ENCODE measurements at places on chromosomes 7 and 10. TPM values are rescaled to one million over a fixed set of nuclear protein-coding genes. Genes with fewer than 3 reads are reported as not detected.

GRCh38 chr7:130210181-130210935 is 2.7 kb downstream of the SSMEM1 start:
- no peak for DNase-seq

GRCh38 chr10:98908868-98909267 is 326.8 kb downstream of the HPSE2 start:
- DNase-seq, result no peak

- DNase-seq, result no peak
Observed at GRCh38 chr10:776772-777171, 87.3 kb upstream of the DIP2C start.

- DNase-seq, result no peak
Observed at GRCh38 chr7:116653646-116654045, 18.4 kb upstream of the MET start.

DNA sequence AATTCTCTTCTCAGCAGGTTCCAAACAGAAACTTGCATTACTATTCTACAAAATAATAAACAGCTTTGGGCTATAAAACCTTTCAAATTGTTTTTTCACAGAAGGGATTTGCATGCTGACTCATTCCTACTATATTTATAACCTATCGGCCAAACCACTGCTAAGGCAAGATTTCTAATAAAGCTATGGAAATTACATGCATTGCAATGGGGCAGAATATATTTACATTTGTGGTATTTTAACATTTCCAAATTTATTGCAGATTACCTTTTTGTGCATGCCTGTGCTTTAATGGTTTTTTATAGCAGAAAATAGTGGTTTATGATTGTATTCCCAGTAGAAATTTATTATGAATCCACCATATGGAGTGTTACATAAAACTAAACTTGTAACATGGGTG is 69.0 kb upstream of the NPVF start:
- no peak for DNase-seq

DNA sequence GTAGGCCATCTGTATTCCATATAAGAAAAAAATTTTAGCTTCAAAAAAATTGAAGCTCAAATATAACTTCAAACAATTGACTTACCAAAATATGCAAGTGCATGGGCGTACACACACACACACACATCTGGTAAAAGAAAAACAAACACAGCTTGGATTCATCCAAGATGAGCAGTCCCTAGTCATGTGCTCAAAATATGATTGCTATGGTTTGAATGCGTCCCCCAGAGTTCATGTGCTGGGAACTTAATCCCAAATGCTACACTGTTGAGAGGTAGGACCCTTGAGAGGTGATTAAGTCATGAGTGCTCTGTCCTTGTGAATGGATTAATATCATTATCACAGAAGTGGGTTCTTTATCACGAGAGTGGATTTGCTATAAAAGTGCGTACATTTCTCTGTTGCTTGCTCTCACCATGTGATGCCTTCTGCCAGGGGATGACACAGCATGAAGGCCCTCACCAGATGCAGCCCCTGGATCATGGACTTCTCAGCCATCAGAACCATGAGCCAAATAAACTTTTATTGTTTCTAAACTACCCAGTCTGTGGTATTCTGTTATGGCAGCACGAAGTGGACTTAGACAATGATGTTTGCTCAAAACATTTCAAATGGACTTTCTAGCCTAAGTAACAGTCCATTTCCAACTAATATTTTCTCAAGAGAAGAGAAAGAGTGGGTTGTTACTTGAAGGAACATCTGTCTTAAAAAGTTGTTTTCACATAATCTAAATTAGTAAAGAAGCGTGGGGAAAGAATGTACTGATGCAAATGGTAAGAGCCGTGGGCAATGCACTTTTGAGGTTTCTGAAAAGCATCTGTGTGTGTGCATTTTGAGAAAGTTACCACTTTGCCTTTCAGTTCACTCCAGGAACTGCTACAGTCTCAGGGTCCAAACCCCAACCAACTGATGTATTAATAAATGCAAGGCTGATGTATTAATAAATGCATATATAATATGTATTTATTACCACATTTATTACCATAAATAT is 15.1 kb upstream of the SVIL start:
- no peak for DNase-seq

DNA sequence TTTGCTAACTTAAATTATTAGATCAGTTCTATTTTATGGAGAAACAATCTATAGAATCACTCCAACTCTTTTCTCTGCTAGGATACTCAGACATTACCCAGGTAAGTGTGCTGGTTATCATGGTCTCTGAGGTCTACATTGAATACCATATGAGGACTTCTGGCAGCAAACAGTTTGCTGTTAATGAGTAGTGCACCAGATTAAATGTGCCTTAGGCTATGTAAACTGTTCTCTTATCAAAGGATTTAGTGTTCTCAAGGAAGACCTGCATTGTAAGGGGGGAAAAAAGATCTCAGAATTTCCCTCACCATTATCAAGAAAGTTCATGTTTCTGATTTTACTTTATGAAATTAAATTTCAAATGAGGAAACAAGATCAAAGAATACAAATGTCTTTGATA is 107.5 kb downstream of the ITGB8 start:
- DNase-seq, result peak; percentile 11

GRCh38 chr7:105707967-105708762 is 126.9 kb upstream of the EFCAB10 start:
- no peak for DNase-seq

GRCh38 chr10:120431251-120431651 is 25.8 kb upstream of the PLPP4 start:
- DNase-seq, result no peak

- no peak for DNase-seq
Observed at GRCh38 chr10:118971876-118972275, 57.6 kb upstream of the NANOS1 start.

DNA sequence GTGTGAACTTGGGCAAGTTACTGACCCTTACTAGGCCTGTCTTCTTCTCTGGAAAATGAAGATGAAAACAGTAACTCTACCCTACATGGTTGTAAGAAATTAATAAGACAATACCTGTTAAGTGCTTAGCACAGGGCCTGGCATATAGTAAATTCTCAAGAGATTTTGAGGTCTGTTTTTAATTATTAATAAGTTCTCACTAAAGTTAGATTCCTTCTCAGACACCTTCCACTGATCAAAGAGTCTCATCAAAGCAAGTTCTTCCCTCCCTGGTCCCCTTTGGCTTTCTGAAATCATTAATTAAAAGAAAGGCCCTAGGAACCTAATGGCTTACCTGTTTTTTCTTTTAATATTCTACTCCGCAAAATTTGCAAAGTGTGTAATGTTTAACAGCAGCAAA is 4.6 kb downstream of the TMEM140 start:
- DNase-seq, result no peak

DNA sequence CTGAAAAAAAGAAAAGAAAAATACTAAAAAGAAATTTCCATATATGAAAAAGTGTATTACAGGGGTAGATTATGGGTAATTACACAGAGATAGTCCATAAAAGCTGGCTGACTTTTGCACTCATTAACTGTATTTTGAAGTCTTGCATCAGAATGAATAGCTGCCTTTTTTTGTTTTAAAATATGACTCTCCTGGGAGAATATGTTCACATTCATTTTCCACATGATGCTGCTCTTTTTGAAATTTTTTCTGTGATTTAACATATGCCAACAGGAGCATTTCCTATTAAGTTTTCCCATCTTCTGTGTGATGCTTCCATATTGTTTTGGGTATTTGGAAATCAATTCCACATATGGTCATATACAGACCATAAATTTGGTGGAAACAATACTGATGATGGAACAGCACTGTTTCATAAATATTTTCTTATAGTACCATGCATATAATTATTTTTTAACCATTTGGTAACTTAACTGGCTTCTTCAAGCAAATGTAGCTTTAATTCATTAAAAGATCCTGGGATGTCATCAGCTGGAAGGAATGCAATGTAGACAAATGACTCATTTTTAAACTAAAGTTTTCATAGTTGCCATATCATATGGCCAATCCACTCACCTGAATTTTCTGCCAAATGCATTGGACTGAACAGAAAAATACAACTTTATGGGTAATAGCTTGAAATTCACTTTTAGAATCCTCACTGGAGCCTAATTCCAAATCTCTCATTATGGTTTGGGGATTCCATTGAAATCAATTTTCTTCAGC is 313.9 kb upstream of the GLI3 start:
- DNase-seq, result no peak

GRCh38 chr10:128557149-128557710 is 431.0 kb upstream of the MKI67 start:
- no peak for DNase-seq

GRCh38 chr10:100827819-100828737 is 82.7 kb downstream of the PAX2 start:
- DNase-seq, result peak; percentile 44

DNA sequence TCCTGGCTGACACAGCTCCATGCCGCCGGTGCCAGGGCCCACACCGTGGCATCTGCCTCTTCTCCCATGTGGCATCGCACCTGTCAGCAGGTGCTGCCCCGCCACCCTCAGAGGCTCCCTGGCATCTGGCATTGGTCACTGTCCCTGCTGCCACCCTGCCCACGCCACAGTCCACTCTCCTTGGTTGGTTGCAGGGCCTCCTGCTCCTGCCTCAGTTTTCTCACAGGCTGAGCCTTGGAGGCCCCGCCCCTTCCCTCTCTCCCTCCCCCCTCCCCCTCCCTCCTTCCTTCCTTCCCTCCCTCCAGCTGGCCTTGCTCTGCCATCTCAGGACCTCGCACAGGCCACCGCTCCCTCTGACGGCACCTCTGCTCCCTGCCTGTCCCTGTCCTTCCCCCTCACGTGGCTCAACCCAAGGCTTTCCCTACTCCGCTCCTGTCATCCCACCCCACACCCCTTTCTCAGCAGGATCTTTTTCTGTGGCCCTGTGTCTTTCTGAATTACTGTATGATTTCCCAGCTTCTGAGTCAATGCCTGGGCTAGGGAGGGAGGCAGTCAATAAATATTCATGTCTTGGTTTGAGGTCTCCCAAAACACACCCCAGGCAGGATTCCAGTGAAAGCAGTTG is 87.4 kb downstream of the INPP5A start:
- DNase-seq, result no peak

GRCh38 chr10:74586088-74586585 is 240.3 kb upstream of the KAT6B start:
- peak; percentile 20 for DNase-seq

GRCh38 chr10:109891105-109891504 is 32.2 kb downstream of the XPNPEP1 start:
- DNase-seq, result no peak

DNA sequence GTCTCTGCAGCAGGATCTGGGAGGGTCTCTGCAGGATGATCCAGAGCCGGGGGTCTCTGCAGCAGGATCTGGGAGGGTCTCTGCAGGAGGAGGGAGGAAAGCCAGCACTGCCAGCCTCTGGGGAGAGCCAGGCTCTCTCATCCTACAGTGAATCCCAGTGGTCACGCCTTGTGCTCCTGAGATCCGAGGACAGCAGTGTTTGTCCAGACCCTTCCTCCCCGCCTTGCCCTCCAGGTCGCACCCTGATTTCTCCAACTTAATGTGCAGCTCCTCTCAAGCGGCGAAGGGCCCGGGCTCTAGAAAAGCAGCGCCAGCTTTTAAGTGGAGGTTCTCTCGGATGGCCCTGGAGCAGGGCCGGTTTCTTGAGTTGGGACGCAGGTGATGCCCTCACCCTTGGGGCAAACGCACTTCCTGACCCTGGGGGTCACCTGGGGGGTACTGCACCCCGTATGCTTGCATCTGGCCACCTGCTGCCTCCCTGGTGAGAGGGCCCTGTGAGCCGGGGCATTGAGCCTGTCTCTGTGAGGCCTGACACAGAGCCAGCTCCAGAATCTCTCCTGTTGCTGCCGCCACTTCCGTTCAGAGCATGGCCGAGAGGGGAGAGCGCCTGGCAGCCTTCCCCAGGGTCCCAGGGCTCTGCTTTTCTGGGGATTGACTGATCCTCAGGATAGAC is 111.6 kb downstream of the ACTR3B start:
- DNase-seq, result no peak

DNA sequence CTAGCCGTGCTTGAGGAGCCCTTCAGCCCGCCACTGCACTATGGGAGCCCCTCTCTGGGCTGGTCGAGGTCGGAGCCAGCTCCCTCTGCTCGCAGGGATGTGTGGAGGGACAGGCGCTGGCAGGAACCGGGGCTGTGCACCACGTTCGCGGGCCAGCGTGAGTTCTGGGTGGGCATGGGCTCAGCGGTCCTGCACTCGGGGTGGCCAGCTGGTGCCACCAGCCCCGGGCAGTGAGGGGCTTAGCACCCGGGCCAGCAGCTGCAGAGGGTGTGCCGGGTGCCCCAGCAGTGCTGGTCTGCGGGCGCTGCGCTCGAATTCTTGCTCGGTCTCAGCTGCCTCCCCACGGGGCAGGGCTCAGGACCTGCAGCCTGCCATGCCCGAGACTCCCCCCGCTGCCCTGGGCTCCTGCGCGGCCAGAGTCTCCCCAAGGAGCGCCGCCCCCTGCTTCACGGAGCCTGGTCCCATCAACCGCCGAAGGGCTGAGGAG is 90.8 kb upstream of the NRG3 start:
- DNase-seq, result no peak

- no peak for DNase-seq
Observed at GRCh38 chr10:36640626-36641025, 484.8 kb upstream of the ANKRD30A start.

GRCh38 chr7:117686311-117686935 is 186.8 kb downstream of the CTTNBP2 start:
- no peak for DNase-seq

GRCh38 chr10:14686356-14686755 is 88.3 kb downstream of the FAM107B start:
- DNase-seq, result no peak

GRCh38 chr10:126422567-126422966 is 34.3 kb upstream of the ADAM12 start:
- DNase-seq, result no peak

GRCh38 chr7:84256571-84256971 is 62.0 kb upstream of the SEMA3A start:
- DNase-seq, result no peak

- DNase-seq, result no peak
Observed at GRCh38 chr7:134443396-134444070, 15.4 kb downstream of the AKR1B1 start.

- no peak for DNase-seq
Observed at GRCh38 chr7:30352169-30352568, 67.8 kb downstream of the ZNRF2 start.

VSTM4 gene
- polyA plus RNA-seq, result 7.2 TPM

CALN1 gene
- not detected for polyA plus RNA-seq

CPA2 gene
- polyA plus RNA-seq, result 12.9 TPM

CREM gene
- 27.6 TPM for polyA plus RNA-seq

CPA5 gene
- 0.04 TPM for polyA plus RNA-seq

PRSS2 gene
- polyA plus RNA-seq, result 91.5 TPM

CFTR gene
- 51.0 TPM for polyA plus RNA-seq

CYP2C8 gene
- polyA plus RNA-seq, result 3.1 TPM

CDNF gene
- polyA plus RNA-seq, result 0.75 TPM

GDF2 gene
- not detected for polyA plus RNA-seq

SLC39A12 gene
- not detected for polyA plus RNA-seq

All from small intestine (tissue), 16 donors.